ENCODE measurements at places on chromosomes 16 and 17. TPM values are rescaled to one million over a fixed set of nuclear protein-coding genes. Genes with fewer than 3 reads are reported as not detected.

The BRD7 gene
- total RNA-seq: 74.8 TPM

- DNase-seq: no peak
These were observed 690 bp downstream of the RPL23 start for GRCh38 chr17:38852771-38853291.

The ZNF469 gene
- total RNA-seq: not detected

The CACNG5 gene
- 6.6 TPM for total RNA-seq

The SPATA20 gene
- 57.2 TPM for total RNA-seq

DNA sequence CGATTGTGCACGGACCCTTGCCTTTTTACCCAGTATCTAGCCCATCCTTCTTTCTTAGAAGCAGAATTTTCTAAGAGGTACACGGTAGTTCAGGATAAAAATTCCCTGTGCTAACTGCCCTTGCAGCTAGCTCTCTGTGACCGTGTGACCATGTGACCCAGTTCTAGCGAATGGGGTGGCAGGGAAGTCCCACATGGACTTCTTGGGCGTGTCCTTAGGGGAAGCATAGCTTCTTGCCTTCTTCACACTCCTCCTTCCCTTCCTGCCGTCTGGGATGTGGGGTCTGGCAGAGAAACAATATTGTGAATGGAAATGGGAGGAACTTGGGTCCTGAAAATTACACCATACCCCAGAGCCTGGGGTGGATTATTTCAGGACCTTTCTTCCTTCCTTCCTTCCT lies 670.7 kb downstream of the MAF start:
- DNase-seq: no peak

The HOXB7 gene
- 6.9 TPM for total RNA-seq

Measured in uterus (tissue), 4 donors.